Activated T-cell treated with anti-CD3 and anti-CD28 coated beads for 24 hours (primary cell): ENCODE measurements at places on chromosomes 3 and 15.

DNA sequence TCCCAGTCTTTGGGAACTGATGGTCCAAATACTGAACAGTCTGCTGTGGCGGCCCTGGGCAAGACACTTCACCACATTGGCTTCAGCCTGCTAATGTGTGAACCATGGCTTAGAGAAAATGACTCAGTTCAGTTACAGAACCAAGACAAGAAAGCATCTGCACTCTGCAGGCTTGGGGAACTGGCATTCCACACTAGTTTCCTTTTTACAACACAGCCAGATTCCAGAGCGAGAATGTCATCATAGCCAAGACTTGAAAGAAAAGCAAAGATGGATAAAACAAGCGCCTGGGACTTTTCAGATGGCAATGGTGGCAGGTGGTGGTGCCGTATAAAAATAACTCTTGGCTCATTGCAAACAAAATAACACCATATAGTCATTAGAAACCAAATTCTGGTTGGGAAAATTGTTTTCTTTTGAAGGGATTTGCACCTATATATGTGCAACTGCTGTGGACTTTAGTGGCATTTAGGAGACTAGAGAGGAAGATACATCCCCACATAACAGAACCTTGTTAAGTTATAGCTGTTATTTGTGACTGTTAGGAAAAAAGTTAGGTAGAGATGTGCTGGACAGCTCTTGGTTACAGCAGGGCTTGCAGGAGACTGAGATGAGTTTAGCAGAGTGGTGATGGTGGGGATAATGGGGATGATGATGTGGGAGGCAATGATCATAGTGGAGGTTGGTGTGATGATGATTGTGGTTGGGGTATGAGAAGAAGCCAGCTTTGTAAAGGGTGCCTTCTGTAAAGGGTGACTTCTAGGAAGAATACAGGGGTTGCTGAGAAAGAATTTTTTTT lies 273.6 kb downstream of the THRB start:
- DNase-seq: no peak

- DNase-seq: no peak
Measured at GRCh38 chr3:32423956-32424557, 32.4 kb downstream of the CMTM7 start.

DNA sequence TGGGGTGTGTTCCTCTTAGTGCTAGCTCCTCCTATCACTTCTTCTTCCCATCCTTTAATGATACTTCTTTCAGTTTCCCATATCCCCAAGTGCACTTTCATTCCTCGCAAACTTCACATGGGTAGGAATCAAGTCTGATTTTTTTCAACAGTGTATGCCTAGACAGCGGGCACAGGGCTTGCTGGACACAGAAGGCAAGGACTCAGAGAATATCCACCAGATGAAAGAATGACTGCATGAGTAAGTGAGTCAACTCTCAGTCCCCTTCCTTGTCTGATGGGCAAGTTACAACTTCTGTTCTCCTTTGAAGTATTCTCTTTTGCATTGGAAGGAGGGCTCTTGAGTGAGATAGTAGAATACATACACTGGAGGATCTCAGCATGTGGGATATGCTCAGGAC lies 3.1 kb upstream of the SQOR start:
- no peak for DNase-seq

GRCh38 chr3:73547427-73548248 lies 77.1 kb downstream of the PDZRN3 start:
- DNase-seq: no peak

GRCh38 chr15:62914461-62915079 lies 128.0 kb upstream of the TPM1 start:
- DNase-seq: no peak

DNA sequence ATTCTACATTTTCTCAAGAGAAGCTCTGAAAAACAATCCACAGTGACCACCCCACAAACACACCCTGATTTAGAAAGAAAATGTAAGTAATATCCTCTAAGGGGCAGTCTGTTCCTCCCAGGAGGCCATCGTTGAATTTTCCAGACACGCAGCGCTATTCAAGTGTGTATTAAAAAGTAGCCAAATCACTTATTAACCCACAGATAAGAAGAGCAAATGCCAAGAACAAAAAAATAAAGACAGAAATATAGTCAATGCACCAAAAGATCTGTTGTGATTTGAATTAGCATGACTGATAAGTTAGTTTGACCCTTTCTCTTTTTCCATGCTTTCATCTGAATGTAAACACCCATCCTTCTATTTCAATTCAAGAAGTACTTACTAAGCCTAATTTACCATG lies 622.8 kb upstream of the ZNF385D start:
- no peak for DNase-seq

- no peak for DNase-seq
Measured at GRCh38 chr15:74838746-74839525, 4.0 kb downstream of the ULK3 start.

DNA sequence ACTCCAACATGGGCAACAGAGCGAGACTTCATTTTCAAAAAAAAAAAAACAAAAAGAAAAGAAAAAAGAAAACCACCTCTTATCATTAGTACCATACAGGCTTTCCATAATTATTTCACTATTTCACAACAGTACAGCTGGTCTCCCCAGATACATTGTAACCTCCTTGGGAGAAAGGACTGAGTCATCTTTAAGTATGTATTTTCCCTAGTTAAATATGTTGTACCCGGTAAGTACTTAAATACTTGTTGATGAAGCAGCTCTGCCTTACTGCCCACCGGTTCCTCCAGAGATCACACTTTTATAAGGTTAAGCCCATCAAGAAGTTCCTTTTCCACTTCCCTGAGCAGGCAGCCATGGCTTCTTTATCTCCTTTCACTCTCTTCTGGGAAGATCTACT lies 789.5 kb upstream of the CFAP20DC start:
- DNase-seq: no peak
